Esophagus mucosa (tissue), 1 donor: ENCODE measurements at places on chromosomes 7 and 10.

DNA sequence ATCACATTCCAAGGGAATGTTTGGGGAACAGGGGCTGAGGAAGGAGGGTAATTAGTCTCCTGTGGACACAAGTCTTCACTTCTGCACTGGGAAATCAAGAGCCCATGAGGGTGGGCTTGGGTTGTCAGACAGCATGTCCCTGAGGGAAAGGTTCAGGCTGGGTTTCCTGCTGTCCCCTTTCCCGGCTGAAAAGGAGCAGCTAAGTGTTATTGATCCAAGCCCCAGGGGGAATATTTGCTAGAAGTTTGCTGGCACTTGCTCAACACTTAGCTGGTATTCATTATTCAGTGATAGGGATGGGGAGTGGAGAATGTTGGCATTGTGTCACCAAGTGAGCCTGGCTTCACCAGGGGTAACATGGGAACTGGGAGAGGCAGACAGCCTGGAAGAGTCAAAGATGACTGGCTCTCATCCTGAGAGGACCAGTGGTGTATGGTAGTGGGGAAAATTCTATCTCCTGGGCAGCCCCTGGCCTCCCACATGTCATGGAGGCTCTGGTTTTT, 344.4 kb upstream of the PODXL start:
- no peak for ATAC-seq

GRCh38 chr7:99559175-99559915, 903 bp downstream of the ZNF655 start:
- no peak for ATAC-seq

DNA sequence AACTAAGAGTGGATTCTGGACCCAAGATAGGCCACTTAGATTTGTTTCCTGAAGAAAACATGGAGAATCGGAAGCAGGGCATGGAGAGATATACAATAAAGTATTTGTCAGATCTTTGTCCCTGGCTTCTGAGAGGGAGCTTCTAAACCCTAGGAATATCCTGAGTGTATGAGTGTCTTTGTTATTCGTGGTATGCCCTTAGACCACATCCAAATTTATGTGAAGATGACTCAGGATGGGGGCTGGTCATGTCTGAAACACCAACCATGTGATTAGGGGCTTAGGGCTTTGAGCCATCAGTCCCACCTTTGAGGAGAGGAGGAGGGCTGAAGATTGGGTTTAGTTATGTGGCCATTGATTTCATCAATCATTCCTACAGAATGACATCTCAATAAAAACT, 69.7 kb upstream of the PLPP4 start:
- ATAC-seq, result no peak

- ATAC-seq, result no peak
Measured at GRCh38 chr10:71396711-71397295, at the start of gene CDH23. Gene CDH23, plus strand, starts transcription at chr10:71396920. Its CDS starts 42,912 bp downstream, at chr10:71439832.

DNA sequence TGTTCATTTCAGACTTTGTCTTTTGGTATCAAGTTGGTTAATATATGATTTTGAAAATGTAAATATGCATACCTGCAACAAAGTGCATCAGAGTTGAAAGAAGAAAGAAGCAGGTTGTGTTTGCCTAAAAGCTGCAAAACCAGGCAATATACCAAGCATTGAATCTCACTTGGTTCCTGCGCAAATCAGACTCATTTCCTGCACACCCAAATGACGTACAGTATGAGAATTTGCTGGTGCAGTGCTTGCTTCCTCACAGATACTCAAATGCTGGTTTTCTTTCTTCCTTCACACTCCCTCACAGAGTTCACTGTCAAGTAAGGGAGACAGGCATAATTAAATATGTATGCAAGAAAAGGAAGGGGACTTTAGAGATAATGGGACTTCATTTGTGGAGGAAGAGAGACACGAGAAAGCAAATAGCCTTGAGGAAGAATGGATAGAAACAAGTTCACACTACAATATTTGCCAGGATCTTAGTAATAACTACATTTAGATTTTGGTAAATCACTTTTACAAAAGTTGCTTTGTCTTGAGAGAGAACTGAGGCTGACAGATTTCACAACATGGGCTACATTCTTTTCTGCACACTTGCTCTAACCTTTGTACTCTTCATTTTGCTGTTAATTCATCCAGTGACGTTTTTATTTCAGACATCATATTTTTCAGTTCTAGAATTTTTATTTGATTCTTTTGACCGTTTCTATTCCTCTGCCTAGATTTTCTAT, 56.9 kb upstream of the AOAH start:
- ATAC-seq, result no peak

DNA sequence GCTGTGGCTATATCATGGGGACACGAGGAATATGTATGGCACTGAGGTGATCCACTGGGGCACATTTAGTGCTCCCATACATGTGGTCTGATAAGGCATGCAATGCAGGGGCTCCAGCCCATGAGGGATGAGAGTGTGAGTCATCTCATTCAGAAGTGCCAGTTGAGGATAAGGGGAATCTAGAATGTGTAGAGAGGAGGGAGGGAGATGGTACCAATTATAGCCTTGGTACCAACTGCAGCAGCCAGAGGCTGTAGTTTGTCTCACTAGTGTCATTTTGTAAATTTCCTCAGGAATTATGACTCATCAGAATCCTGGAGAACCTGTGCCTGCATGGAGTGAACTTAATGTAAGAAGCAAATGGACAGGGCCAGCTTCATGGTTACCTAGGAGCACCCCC, 46.2 kb downstream of the LAMB4 start:
- ATAC-seq, result no peak

- no peak for ATAC-seq
Measured at GRCh38 chr7:87530126-87530525, 54.6 kb upstream of the ABCB4 start.

DNA sequence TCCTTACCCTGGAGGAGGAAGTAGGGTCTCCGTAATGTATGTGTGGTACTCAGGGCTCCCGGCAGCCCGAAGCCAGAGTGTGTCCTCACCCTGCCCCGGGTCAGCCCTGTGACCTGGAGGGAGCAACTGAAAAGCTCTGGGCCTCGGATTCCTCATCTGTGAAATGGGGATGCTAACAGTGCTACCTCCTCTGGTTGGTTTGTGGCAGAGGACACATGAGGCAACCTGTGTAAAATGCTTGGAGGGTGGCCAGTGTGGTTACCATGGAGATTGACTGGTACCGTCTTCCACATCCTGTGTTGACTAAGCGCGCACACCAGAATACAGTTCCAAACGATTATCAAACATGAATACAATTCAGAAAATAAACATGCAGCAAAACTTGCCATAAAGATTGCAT, 163.8 kb upstream of the KLF6 start:
- ATAC-seq, result peak; percentile 17

DNA sequence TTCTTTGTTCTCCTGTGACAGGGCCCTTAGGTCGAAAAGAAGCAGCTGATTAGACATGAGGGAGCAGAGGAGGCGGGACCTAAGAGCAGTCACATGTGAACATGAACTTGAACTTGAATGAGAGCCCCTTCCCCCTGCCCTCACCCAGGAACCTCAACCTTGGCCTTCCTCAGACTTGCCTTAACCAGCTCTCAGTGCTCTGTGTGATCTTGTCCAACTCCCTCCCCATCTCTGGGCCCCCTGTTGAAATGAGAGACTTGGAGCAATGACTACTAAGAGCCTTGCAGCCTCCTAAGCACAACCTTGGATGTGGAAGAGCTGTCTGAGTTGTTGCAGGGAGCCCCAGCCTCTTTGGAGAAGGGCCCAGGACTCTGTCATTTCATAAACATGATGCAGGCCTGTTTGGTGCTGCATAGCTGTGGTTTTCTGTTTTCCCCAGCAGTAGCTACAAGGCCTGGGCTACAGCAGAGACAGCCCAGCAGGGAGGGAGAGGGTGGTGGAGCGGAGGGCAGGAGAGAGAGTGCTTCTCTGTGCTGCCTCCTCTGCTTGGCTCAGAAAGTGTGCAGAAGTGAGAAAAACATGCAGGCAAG, 123.9 kb upstream of the ZMIZ1 start:
- ATAC-seq, result no peak

DNA sequence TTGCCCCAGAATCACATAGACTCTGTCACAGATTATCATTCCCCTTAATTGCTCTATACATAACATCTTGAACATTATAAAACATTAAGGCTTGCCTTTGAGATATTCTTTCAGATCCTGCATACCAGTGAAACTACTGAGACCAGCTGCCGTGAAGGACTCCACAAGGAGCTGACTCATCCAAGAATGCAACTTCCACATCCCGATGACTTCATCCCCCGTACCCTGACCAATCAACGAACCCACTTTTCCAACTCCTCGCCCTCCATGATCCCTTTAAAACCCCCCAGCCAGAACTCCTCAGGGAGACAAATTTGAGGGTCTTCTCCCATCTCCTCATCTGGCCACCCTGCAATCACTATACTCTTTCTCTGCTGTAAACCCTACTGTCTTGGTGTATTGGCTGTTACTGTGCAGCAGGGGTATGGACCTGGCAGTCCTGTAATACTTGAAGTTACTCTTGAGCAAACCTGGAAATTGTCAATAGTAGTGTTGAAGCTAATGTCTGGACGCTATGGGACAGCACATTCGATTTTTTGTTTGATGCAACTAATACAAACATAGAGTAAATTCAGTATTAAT, 49.8 kb downstream of the HTR5A start:
- ATAC-seq, result no peak

DNA sequence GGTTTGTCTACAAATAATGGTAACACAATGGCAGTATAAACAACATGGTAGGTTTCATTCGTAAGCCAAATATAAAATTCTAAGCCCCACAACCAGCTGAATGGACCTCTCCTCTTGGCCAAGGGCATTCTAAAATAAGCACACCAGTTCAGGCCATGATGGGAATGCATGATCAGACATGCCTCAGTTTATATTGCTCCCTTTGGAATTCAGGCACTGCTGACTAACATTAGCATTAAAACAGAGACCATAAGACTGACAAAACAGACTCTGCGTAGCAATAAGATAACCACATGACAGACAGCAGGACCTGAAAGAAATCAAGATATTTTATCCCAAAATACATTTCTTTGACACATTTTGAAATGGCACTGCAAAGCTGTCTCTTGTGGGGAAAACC, 125.8 kb downstream of the FAM107B start:
- peak; percentile 24 for ATAC-seq

DNA sequence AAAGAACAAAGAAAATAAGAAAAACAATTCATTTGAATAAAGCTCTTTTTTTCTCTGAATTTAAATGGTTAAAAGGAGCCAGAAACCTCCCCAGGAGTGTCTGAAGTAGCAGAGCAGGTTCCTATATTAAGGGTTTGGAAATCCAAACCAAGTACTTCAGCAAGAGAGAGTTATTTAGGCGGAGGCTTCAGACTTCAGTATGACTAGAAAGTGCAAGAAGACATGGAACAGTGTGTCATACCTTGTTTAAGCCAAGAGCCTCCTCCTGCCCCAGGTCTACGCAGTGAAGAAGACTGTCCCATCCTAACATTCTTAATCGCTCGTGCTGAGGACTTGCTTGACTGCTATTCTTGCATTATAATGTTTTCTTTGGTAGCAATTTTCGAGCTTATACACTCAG, 51.3 kb downstream of the ODAD2 start:
- no peak for ATAC-seq

DNA sequence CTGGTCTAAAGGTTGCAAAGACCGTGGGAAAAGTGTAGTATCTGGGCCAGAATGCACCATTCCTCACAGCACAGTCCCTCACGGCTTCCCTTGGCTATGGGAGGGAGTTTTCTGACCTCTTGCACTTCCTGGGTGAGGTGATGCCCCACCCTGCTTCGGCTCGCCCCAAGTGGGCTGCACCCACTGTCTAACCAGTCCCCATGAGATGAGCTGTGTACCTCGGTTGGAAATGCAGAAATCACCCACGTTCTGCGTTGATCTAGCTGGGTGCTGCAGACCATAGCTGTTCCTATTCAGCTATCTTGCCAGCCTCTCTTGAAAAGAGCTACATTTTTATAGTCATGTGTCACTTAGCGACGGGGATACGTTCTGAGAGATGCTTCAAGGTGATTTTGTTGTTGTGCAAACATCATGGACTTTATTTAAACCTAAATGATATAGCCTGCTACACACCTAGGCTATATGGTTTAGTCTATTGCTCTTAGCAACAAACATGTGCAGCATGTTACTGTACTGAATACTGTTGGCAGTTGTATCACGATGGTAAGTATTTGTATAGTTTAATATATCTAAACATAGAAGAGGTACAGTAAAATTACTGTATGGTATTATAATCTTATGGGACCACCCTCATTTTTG, 120.0 kb downstream of the PPP1R9A start:
- no peak for ATAC-seq

GRCh38 chr7:94182066-94182465, 177.9 kb upstream of the BET1 start:
- ATAC-seq, result no peak

DNA sequence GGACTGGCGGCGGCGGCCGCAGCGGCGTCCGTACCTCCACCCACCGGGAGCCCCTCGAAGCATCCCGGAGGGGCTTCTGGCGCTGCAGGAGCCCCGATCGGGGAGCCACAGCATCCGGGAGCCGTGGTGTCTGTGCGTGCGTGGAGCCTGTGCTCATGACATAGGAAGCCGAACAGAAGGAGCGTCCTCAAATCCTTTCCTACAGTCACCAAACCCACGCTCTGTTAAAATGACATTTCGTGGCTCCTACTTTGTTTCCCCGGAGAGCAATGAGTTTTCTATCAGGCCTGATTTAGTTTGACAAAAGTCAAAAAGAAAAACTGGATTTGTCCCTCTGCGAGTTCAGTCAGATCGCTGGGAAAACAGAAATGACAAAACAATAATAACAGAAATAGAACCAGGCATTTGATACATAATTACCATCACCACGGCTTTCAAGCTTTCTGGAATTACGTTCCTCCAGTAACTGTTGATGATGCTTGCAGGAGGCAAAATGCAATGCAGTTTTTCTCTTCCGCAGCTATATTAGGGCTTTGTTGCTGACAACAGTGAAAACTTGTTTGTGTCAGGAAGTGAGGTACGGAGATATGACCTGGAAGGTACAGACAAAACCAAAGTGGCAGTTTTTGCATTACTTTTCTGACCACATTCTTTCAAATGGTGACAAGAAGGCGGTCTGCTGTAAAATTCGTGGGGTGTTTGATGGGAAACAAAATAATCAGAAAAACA, 219.3 kb upstream of the MKLN1 start:
- ATAC-seq, result no peak

DNA sequence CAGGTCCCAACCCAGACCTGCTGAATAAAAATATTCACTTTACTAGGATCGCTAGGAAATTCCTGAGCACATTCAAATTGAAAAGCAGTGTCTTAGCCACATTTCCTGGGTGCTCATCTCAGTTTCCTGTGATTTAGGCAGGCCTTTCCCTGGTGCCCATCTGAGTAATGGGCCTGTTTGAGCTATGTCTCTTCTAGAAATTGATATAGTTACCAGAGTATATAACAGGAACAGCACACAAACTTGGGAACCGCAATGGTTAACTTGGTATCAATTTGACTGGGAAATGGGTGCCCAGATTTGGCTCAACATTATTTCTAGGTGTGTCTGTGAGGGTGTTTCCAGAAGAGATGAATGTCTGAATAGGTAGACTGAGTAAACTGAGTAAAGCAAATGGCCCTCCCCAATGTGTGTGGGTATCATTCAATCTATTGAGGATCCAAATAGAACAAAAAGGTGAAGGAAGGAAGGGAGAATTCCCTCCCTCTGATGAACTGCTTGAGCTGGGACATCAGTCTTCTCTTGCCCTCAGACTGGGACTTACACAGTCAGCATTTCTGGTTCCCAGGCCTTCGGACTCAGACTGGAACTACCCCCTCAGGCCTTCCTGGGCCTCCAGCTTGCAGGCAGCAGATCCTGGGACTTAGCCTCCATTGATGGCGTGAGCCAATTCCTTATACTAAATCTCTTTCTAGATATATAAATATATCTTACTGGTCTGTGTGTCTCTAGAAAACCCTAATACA, 99.1 kb downstream of the CCDC71L start:
- no peak for ATAC-seq
